ENCODE measurements at places on chromosomes 6 and 20.

DNA sequence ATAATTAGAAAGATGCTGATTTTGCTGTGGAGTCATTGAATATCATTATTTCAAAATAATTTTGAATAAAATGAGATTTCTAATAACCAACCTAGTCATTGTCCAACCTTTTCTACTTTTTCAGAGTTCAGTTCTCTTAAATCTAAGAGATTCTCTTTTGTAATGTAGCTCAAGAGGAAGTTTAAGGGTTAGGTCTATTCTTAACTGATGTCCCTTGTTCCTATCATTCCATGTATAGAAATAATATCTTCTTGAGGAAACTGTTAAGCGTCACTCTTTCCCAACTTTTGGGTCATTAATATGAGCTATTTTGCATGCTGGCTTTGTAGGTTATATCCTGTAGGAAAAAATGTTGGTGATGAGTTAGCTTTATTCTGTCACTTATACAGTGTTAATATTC is 27.0 kb downstream of the RNF144B start:
- DNase-seq: no peak

DNA sequence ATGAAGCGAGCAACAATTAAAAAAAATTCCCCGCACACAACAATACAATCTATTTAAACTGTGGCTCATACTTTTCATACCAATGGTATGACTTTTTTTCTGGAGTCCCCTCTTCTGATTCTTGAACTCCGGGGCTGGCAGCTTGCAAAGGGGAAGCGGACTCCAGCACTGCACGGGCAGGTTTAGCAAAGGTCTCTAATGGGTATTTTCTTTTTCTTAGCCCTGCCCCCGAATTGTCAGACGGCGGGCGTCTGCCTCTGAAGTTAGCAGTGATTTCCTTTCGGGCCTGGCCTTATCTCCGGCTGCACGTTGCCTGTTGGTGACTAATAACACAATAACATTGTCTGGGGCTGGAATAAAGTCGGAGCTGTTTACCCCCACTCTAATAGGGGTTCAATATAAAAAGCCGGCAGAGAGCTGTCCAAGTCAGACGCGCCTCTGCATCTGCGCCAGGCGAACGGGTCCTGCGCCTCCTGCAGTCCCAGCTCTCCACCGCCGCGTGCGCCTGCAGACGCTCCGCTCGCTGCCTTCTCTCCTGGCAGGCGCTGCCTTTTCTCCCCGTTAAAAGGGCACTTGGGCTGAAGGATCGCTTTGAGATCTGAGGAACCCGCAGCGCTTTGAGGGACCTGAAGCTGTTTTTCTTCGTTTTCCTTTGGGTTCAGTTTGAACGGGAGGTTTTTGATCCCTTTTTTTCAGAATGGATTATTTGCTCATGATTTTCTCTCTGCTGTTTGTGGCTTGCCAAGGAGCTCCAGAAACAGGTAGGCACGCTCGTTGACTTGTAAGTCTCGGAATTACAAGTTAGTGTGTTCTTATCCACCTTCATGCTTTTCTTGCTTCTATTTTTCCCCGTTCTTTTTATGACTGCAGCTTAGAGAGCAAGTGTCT is at the start of gene EDN1:
Gene EDN1, plus strand, starts transcription at position 429 of the 888 bp plus-strand sequence. Its CDS starts 269 bp downstream, at position 698.
- DNase-seq: peak; percentile 88

- peak; percentile 94 for DNase-seq
Observed at GRCh38 chr6:43702534-43703440, 15.2 kb upstream of the MRPS18A start.

DNA sequence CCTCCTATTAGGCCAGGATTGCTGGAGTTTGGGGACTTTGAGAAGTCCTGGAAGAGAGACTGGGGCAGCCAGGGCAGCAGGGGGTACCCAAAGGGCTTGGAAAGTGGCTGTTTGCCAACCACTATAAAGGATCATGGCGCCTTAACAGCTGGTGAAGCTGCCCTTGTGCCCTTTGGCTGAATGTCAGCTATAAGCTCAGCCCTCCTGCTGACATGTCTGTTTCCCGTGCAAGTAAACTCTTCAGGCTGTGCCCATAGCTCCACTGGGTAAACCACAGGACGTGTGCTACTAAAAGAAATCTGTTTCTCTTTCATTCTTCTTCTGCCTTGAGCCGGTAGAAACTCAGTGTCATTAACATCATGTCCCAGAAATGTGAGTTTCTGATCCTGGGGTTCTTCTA is 97.3 kb downstream of the CAP2 start:
- DNase-seq: no peak

DNA sequence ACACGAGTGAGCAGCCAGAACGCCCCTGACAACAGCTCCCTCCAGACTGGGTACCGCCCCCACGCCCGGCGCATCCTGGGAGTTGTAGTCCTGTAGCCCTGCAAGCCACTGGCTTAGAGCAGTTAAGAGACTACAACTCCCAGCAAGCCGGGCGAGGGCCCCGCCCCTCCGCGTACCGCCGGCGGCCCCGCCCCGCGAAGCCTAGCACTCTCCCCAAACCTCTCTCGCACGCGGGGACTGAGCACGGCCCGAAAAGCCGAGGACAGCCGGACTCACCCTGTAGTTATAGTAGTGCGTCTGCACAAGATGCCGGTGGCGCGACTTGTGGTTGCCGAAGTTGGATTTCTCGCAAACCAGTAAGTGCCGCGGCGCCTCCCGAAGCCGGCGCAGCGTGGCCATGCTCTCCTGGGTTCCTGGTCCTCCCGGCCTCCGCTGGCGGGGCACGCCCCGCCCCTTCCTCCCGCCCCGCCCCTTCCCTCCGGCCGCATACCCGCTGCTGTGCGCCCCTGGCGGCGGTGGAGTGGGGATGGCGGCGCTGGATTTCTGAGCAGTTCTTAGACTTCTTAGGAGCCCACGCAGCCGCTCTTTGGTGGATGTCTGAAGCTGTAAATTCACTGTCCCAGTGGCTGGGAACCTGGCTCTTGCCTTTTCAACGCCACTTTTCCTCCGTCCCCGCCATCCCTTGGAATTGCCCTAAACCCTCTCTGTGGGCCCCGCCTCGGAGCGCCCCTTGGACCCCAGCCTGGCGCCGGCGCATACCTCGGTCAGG is at the start of gene RPP40:
Gene RPP40, minus strand, starts transcription at position 434 of the 769 bp plus-strand sequence. Its CDS starts 35 bp downstream, at position 399.
- DNase-seq: peak; percentile 98

GRCh38 chr6:153003366-153003690 is 819 bp upstream of the MTRF1L start:
- peak; percentile 45 for DNase-seq
